ENCODE measurements at places on chromosomes 1 and 21.

GRCh38 chr1:75612976-75613375 is 2.1 kb upstream of the SLC44A5 start:
- DNase-seq: no peak

- no peak for DNase-seq
Measured at GRCh38 chr1:178659789-178660208, 65.2 kb upstream of the RALGPS2 start.

- no peak for DNase-seq
Measured at GRCh38 chr21:38850277-38850951, 44.7 kb downstream of the ETS2 start.

- DNase-seq: peak; percentile 39
Measured at GRCh38 chr1:162878000-162878596, 17.1 kb upstream of the CCDC190 start.

DNA sequence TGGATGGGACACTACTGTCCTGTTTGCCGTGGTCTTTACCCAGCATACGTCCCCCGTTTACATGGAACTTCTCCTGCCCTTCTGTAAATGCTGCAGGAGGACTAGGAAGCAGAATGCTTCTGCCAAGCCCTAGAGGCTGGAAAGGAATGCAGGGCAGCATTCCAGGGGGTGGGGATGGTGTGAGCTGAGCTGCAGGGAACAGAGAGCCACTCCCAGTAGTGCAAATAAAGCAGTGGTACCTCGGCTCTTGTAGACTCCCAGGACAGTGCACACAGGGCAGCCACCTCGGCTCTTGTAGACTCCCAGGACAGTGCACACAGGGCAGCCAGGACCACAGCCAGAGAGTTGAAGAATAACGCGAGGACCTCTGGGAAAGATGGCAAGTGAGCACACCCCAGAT is 35.4 kb downstream of the PTPRU start:
- no peak for DNase-seq

GRCh38 chr1:228497817-228498216 is 10.6 kb downstream of the RNF187 start:
- DNase-seq: no peak

DNA sequence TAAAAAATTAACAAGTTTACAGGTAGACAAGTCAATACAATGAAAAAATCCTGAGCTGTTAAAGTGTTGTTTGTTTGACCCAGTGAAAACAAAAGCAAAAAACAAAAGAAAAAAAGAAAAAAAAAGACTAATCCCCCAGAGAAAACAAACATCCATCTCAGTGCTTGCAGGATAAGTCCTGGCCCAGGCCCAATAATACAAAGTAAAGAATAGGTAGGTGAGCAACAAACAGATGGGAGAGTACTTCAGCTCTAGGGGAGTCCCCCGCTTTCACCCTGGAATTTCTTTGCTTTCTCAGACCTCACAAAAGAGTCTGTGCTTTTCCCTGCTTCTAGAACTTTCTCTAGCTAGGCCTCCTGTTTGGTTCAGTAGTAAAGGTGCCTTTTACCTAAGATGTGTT is 70.3 kb downstream of the ABCA4 start:
- DNase-seq: no peak

- no peak for DNase-seq
Measured at GRCh38 chr1:62022382-62022983, 172.2 kb upstream of the L1TD1 start.

GRCh38 chr21:14520535-14520934 is 25.6 kb downstream of the SAMSN1 start:
- DNase-seq: no peak

- no peak for DNase-seq
Measured at GRCh38 chr1:165407398-165407797, 37.5 kb downstream of the RXRG start.

DNA sequence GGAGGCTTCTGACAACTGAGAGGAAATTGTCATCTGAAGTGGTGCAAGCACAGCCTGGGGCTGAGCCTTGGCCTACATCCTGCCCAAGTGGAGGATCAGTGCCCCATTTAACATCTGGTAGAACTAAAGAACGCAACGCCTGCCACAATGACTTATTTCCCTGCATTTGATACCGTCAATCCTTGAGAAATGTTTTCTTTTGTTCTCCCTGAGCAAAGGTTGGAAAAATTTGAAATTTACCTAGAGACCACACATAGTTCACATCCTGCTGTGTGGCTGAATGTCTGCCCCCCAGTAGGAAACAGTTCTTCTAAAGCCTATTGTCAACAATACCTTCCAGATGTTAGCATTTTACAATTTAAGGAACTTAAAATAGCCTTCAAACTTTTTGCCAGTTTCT is 5.6 kb upstream of the RGS4 start:
- no peak for DNase-seq

DNA sequence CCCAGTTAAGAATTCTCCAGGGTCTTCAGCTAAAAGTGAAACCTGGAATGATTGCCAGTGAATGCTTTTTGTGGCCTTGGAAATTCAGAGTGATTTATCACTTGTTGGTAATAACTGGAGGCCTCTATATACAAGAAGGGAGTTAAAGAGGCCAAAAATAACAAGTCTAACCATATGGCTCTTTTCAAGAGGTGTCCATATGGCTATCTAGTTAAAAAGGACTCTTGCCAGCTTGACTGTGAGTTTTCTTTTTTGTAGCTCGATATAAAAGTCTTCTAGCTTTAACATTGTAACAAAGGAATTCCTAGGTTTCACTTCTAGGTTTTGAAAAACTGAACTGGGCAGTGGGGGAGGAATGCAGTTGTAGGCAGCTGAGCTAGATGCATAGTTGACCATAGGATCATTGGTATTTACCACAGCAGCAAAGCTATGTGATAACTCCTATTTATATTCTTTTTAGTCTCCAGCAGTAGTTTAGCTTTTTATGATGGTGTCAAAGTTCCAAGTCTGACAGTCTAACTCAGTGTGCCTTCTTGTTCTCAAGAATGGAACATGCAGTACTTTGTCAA is 44.4 kb downstream of the CACHD1 start:
- DNase-seq: no peak

GRCh38 chr1:64923294-64923718 is 43.0 kb downstream of the JAK1 start:
- DNase-seq: peak; percentile 50

DNA sequence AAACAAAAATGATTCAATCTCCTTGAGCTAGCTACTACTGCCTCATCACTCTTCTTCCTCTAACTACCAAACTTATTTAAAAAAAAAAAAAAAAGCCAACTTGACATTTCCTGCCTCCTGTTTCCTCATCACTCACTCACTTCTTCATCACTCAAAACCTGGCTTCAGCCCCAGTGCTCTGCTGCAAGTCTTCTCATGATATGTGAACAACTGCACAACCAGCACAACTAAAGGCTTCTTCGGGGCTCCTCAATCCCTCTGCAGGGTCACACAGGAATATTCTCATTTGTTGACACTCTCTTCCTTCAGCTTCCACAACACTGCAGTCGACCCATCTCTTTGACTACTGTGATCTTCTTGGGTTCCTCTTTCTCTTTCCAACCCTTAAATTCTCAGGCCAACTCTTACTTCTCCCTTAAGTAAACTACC is 7.6 kb downstream of the MTF1 start:
- no peak for DNase-seq

DNA sequence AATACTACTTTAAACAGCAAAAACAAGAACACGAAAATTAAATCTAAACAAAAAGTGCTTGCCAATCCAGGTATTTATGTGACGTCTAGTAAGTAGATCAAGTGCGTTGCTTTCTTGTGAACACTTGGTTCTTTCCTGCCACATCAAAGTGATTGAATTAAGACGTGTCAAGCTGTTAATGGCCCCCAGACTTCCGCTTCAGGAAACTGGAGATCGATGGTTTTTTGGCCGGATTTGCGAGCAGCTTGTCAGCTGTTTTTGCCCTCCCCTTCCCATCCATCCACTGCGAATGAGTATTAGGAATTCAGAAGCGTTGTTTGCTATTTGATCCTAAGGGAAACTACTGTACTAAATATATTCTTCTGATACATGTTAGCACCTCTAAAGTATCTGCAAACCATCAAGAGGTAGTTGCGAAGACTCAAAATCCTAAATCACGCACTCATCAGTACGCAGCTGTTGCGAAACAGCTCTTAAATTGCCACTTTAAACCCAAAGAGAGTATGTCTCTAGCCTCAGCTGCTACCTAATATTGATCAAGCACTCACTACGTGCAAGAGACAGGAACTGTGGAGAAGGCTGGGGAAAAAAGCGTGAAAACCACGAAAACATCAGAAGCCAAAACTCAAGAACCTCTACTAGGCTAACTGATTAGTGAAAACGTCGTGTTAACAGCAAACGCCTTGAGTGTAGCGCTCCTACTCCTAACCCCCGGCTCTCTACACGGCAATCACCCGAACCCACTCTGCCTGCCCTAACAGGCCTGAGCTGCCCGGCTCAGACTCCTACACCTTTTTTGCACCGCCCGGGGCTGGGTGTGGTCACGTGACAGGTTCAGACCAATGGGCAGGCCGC is 473 bp upstream of the BRDT start:
- DNase-seq: no peak

GRCh38 chr21:15240848-15241247 is 176.0 kb upstream of the NRIP1 start:
- no peak for DNase-seq

GRCh38 chr21:22806278-22806677 is 1808.1 kb downstream of the NCAM2 start:
- no peak for DNase-seq

DNA sequence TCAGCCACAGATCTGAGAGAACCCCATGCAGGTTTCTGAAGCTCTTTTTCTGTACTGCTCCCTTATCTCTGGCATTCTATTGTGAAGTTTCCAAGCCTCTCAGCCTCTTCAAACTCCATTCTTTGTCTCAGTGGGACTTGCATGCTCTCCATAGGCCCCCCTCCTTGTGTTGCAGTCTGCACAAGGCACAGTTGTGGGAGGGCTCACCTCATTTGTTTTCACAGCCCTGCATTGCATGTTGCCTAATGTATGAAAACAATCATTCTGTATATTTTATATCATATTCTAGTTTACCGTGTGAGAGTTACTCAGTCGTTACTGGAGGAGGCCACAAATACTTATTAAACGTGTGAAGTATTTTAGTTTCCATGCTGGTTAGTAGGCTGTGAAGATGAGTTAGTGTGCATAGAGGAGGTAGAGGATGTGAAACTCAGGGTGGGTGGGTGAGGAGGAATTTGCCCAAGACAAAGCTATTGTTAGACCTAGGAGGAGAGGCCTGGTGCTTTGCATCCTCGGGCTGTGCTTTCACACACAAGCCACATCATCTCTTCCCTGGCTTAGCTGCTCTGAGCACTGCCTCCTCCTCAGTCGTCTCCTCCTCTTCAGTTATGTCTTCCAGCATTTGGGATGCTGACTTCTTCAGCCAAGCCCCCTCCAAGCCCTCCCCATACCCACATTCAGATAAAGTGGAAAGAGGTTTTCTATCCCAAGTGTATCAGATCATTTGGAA is 7.8 kb upstream of the CHI3L2 start:
- DNase-seq: peak; percentile 76

DNA sequence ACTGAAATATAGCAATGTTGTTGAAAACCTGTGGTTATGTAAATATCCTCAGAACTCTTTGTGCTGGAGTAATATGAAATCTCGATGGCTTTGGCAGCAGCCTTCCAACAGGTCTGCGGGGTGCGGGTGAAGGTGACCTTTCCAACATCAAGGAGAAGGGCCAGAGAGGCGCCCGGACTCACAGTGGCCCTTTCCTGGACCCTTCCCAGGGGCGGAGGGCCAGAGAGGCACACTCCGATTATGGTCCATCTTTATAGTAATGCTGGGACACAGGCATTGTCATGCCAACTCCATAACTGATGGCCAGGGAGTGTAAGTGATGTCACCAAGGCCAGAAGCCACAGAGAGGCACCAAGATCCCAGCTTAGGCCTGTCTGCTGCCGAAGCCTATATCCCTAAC is 18.1 kb downstream of the SLC37A1 start:
- DNase-seq: no peak

DNA sequence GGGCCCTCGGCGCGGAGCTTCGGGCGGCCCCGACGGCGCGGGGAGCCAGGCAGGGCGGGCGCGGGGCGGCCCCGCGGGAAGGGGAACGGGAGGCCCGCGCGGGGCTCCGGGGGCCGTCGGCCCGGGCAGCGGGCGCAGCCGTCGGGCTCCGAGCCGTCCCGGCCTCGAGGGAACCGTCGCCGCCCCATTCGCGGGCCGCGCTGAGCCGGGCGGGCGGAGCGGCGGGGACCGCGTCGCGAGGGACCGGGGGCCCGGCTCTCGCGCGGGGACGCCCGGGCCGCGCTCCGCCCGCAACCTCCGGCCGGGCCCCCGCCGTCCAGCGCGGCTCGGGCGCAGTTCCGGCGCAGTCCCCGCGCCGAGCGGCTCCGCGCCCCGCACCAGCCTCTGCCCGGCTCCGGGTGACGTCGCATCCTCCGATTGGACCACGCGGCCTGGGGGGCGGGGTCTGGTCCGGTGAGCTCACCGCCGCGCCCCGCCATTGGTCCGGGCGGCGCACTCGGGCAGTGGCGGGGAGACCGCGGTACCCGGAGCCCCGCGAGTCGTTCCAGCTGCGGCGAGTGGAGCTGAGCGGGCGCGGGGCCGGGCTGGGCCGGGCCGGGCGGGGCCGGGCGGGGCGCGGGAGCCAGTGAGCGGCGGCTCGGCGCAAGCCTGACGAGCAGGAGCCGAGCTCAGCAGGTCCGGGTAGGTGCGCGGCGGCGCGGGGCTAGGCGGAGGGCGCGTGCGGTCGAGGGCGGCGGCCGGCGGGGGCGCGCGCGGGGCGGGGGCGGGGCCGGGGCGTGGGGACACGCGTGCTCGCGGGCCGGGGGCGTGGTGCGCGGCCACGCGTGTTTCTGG is 66.7 kb upstream of the VAMP3 start:
- peak; percentile 94 for DNase-seq

DNA sequence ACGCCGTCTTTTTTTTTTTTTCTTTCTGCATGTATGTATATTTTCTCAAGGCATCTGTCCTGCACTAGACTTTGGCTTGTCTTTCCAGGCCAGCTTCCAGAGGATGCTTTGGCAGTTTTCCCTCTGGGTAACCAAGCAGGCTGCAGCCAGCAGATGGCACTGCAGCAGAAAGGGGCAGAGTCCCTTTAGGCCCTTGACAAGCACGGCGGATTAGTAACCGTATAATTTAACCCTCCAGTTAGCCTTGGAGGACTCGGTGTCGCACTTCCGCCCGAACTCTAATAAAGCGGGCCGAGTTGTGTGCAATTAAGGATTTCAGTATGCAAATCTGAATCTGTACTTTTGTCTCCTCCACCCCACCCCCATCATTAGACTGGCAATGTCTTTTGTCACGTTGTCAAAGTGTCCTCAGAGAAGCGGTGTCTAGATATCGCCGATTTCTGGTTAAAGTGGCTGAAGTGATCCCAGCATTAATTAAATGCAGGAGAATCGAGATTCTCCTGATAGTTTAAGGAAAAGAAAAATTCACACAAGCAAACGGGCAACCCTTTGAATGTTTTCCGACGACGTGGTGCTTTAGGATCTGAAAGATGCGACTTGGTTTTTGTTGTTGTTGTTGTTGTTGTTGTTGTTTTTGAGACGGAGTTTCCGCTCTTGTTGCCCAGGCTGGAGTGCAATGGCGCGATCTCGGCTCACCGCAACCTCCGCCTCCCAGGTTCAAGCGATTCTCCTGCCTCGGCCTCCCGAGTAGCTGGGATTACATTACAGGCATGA is 1.1 kb upstream of the TMEM167B start:
- peak; percentile 59 for DNase-seq
